T-helper 17 cell (primary cell): ENCODE measurements at places on chromosomes 12 and 14.

- DNase-seq, result no peak
- peaks cover 19% of the 10 kb centered on the region for H3K4me1 ChIP-seq
- peaks cover 72% of the 10 kb centered on the region for H3K27me3 ChIP-seq
- H3K36me3 ChIP-seq, result peaks cover 3% of the 10 kb centered on the region
Measured at GRCh38 chr12:111033281-111034082, 113.1 kb upstream of the MYL2 start.

DNA sequence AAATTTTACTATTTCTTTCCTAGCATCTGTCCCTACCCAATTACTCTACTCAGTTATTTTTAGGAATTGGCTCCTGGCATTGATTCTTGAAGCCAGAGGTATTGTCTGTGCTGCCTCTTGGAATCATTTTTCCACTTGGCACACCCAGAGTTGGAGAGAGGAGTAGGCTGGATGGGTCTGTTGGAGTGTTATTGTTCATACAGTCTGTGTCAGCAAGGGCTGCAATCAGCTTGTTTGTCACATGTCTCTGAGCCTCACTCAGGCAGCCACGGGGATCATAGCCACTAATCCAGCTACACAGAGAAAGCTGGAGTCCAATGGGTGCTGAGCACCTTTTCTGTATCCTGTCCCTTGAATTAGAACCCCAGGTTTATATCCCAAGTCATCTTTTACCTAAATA lies 176.0 kb upstream of the DYRK2 start:
- H3K36me3 ChIP-seq, result peaks cover 4% of the 10 kb centered on the region
- peaks cover 17% of the 10 kb centered on the region for H3K27me3 ChIP-seq
- no peak for DNase-seq
- no peak overlapping the region for H3K27ac ChIP-seq
- peaks cover 9% of the 10 kb centered on the region for H3K4me1 ChIP-seq

DNA sequence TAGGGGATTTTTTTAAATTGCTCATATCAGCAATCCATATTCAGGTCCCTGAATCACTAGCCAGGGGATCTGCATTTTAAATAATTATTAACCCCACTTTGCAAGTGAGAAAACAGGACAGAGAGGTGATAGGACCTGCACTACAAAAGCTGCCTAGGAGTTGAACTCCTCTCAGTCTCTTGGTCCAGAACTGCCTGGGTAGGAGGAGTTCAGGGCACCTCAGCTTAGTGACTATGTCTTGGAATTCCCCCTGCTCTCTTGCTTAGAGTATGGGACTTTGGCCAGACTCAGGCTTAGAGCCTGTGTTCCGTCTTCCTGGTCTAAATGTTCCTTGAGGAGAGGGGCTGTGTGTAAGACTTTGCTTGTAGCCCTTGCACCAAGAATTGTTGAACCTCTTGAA lies 68.2 kb upstream of the WSCD2 start:
- H3K27me3 ChIP-seq, result peaks cover 16% of the 10 kb centered on the region
- H3K4me1 ChIP-seq, result peaks cover 4% of the 10 kb centered on the region
- H3K4me3 ChIP-seq, result no peak overlapping the region
- H3K36me3 ChIP-seq, result peaks cover 2% of the 10 kb centered on the region

GRCh38 chr12:30687265-30687986 lies 8.2 kb downstream of the IPO8 start:
- peak overlapping the region; percentile 9 for H3K27ac ChIP-seq
- no peaks in the 10 kb centered on the region for H3K27me3 ChIP-seq
- H3K4me3 ChIP-seq, result no peak overlapping the region

DNA sequence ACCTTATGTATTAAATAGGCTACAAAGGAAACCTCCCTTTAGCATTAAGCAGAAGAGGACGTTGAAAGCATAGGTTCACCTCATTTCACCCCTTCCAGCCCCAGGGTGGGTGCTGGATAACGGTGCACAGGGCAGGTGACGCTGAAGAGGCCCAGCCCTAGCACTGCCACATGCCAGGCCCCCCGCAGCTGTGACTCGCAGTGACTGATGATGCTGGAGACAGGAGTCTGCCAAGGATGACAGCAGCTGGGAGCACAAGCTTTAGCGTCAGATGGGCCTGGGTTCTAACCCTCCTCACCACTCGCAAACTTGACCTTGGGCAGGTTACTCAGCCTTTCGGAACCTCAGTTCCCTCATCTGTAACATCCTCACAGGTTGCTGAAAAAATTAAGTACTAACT lies 76.7 kb downstream of the TBK1 start:
- H3K36me3 ChIP-seq, result peaks cover 2% of the 10 kb centered on the region
- no peak for DNase-seq
- H3K4me3 ChIP-seq, result no peak overlapping the region
- H3K27ac ChIP-seq, result no peak overlapping the region

GRCh38 chr12:102726686-102727085 lies 190.4 kb downstream of the PAH start:
- no peaks in the 10 kb centered on the region for H3K27me3 ChIP-seq
- DNase-seq, result no peak
- no peak overlapping the region for H3K27ac ChIP-seq
- no peaks in the 10 kb centered on the region for H3K36me3 ChIP-seq
- no peaks in the 10 kb centered on the region for H3K4me1 ChIP-seq

DNA sequence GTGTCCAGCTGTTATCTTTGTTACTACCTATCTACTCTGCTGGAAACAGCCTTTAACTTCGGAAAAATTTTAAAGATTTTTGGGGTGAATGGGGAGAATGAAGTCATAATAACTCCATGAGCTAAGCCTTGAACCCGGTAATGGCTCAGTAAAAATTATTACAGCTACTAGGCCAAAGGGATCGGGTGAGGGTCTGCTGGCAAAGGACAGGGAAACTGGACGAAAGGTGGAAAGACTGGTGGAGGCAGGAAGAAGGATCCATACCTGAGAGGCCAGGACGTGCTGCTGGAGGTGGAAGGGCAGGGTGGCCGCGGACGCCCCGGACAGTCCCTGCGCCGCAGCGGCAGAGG lies 10.1 kb downstream of the TBX3 start:
- DNase-seq, result no peak
- no peak overlapping the region for H3K27ac ChIP-seq
- H3K36me3 ChIP-seq, result no peaks in the 10 kb centered on the region
- H3K4me3 ChIP-seq, result no peak overlapping the region
- peaks cover 72% of the 10 kb centered on the region for H3K27me3 ChIP-seq

DNA sequence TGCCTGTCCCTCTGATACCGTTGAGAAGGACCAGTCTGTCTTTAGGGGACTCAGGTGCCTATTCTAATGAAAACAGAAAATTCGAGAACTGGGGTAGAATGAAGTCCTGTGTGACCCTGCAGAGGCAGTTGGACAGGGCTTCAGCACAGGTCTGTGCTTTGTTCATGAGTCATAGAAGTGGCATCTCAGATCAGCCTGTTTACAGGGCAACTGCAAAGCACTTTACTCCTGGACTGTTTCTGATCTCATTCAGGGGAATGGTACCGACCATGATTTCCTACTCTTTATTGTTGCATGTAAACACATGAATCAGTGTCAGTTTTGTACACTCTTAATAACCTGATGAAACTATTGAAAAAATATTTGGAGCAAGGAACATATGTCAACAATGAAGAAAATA lies 1517.0 kb downstream of the AACS start:
- H3K27ac ChIP-seq, result no peak overlapping the region
- no peaks in the 10 kb centered on the region for H3K27me3 ChIP-seq
- no peaks in the 10 kb centered on the region for H3K36me3 ChIP-seq
- no peak for DNase-seq

DNA sequence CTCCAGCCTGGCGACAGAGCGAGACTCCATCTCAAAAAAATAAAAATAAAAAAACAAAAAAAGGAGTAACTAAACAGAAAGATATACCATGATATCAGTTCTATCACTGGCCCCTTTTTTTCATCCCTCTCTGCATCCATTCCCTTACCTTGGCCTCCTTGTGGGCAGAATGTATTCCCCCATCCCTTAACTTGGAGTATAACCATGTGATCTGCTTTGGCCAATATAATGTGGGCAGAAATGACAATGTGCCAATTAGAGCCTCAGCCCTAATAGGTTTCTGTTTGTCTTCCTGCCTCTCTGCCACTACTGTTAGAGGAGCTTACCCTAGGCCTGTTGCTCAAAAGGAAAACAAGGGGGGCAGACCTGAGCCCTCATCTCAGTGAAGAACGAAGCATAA lies 23.8 kb downstream of the GSC start:
- no peak overlapping the region for H3K27ac ChIP-seq
- no peak for DNase-seq
- H3K4me1 ChIP-seq, result peaks cover 5% of the 10 kb centered on the region
- peaks cover 2% of the 10 kb centered on the region for H3K36me3 ChIP-seq

GRCh38 chr12:121331248-121331647 lies 21.0 kb downstream of the ANAPC5 start:
- no peak for DNase-seq
- H3K4me1 ChIP-seq, result peaks cover 3% of the 10 kb centered on the region
- H3K4me3 ChIP-seq, result no peak overlapping the region
- no peaks in the 10 kb centered on the region for H3K27me3 ChIP-seq
- no peaks in the 10 kb centered on the region for H3K36me3 ChIP-seq

DNA sequence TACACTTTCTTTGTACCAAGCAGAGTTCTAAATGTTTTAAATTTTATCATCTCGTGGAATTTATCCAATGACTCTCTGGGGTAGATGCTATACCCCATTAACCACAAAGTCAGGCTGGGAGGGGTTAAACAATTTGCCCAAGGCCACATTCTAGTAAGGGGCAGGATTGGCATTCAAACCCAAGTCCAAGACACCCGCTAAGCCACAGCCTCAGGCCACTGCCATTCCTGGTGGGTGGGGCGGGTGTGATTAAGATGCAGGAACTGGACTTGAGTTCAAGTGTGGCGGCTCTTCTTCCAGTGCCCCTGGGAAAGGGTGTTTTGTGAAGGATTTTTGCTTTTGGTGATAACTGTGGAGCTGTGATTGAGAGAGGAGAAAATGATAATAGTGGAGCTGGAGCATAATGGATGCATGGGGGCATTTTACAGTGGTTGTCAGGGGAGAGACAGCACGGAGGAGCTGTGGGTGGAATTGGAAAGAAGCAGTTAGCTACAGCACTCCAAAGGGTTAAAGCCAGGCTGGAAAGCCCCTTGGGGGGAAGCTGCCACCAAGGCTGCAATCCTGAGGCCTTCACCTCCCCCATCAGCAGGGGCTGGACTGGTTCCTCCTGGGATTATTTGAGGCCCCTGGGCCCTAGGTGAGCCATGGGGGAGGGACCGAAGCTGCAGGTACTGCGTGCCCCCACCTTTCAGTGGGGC lies 1.0 kb upstream of the VRTN start:
- no peak for DNase-seq
- peaks cover 14% of the 10 kb centered on the region for H3K27me3 ChIP-seq
- peaks cover 2% of the 10 kb centered on the region for H3K36me3 ChIP-seq
- no peak overlapping the region for H3K4me3 ChIP-seq
- H3K4me1 ChIP-seq, result no peaks in the 10 kb centered on the region
- no peak overlapping the region for H3K27ac ChIP-seq

DNA sequence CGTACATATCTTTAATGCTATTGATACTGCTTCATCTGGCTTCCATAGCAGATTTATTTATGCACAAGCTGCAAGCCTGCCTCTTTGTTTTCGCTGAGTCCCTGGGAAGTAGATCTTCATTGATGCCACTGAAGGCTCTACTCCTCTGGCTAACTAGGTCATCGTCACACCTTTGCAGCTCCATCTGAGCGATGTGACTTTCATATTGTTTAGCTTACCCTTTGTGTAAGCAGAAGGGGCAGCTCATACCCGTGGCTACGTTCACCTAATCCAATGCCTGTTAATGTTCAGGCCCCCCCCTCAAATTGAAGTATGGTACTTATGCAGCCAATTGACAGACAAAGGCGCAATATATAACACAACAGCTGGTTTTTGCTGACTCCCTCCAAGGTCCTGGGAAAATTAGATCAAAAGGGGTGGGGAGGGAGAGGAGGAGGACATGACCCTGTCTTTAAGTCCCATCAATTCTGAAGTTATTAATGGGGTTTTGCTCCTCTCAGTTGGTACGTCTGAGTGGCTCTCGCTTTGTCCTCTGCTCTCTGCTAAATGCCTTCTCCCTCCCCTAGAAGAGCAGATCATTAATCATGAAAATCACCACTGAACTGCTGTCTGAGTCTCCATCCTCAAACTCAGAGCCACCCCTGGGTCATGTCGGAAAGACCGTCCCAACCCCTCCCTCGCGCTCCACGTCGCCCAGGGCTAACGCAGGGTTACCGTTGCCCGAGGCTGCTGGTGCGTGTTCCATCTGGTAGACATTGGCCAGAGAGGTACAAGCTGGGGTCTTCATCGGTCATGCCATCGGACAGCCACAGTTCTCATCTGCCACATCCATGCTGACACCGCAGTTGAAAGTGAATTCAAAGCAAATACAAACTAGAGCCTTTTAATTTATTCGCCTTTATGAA lies 128.8 kb downstream of the ADGRD1 start:
- H3K27ac ChIP-seq, result no peak overlapping the region
- no peak overlapping the region for H3K4me3 ChIP-seq
- H3K4me1 ChIP-seq, result no peaks in the 10 kb centered on the region
- H3K36me3 ChIP-seq, result peaks cover 3% of the 10 kb centered on the region
- DNase-seq, result no peak
- H3K27me3 ChIP-seq, result peaks cover 36% of the 10 kb centered on the region

DNA sequence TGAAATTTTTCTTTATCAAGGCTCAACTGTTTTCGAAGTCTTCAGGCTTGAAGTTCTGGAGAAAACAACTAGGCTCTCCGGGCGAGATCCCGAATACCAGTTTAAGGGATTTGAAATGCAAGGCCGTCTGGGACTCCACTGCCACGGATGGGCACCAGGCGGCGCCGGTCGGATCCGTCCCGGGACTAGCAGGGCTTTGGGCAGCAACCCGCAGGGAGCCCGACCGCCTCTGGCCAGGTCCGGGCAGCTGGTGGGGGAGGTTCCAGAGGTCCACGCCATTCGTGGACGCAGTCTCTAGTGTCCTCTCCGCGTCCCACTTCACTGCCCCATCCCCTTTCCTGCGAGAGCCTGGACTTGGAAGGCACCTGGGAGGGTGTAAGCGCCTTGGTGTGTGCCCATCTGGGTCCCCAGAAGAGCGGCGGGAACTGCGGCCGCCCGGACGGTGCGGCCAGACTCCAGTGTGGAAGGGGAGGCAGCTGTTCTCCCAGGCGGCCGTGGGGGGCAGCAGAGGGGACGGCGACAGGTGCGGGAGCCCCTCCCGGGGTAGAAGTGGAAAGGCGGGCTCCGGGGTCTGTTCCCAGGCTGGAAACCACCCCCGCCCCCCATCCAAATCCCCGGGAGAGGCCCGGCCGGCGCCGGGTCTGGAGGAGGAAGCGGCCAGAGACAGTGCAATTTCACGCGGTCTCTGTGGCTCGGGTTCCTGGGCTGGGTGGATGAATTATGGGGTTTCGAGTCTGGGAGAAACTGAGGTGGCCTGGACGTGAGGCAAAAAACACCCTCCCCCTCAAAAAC lies 838 bp upstream of the ERBB3 start:
- H3K27ac ChIP-seq, result no peak overlapping the region
- H3K4me1 ChIP-seq, result peaks cover 5% of the 10 kb centered on the region
- DNase-seq, result peak; percentile 33

GRCh38 chr12:46354802-46355199 lies 17.8 kb downstream of the SLC38A2 start:
- no peak overlapping the region for H3K27ac ChIP-seq
- no peak for DNase-seq
- no peaks in the 10 kb centered on the region for H3K36me3 ChIP-seq
- peaks cover 12% of the 10 kb centered on the region for H3K4me1 ChIP-seq
